ENCODE measurements at places on chromosomes 4 and X.
A peak's percentile ranks its signal among the peaks of the same experiment; 100 is the strongest.

GRCh38 chr4:6561173-6561516, 13.8 kb upstream of the MAN2B2 start:
- no peak for DNase-seq

DNA sequence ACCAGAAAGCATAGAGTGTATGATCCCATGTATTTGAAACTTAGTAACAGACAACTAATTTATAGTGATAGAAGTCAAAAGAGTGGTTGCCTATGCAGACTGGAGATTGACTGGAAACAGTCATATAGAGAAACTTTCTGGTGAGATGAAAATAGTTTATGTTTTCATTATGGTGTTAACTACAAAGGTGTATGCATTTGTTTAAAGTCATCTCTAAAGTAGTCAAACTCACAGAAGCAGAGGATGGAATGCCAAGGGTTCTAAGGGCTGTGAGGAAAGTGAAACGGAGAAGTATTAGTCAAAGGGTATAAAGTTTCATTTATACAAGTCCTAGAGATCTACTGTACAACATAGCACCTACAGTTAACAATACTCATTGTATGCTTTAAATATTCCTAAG, 45.8 kb downstream of the ENOX2 start:
- DNase-seq, result no peak

DNA sequence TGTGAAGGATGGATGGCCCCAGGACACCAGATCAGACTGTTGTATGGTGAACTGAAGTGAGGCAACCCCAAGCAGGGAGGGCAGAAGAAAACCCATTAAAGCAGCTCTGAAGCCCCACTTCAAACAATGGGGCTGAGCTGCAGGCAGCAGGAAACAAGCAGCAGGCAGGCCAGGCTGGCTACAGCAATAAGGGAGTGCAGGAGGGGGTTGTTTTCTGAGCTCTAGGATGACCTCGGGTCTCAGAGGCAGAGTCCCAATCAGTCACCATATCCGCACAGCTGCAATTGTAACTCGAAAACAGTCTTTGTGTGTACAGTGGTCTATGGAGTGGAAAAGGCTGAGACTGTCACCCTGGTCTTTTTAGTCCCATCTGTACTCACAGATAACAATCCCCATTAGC, 90.4 kb downstream of the COL4A6 start:
- no peak for DNase-seq

GRCh38 chr4:26191353-26191752, 129.5 kb upstream of the RBPJ start:
- DNase-seq, result peak; percentile 31

DNA sequence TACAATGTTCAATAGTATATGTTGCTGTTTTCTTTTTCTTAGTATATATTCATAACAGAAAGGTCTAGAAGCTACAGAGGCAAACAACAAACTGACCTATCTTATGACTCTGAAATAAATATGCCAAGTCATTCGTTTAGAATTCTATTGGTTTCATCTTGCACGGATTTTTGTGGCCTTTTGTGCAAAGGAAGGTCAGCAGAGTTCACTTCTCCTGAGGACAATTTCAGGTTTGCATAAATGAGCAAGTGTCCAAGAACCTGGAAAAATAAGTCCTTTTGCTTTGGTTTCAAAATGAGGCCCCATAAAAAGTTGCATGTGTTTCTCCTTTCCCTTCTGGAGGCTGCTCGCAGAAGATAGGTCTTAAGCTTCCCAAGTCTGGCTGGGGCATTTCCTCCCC, 156.9 kb downstream of the APBB2 start:
- DNase-seq, result no peak

DNA sequence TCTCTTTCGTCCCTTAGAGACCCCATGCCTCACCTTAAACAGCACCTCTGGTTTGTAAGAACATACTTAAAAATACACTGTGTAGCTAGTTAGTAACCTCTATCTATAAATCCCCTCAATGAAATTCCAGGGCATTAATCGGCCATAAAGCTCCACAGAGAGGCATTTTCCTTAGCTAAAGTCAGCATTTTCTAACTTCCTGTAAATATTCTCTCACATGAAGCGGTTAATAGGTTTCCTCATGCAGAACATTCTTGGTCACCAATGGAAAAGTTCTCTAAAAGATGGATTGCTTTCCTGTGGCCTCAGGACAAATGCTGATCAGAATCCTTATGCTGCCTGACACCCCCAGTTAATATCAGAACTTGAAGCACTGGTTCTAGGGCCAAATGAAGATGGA, 248.6 kb upstream of the BOD1L1 start:
- no peak for DNase-seq

DNA sequence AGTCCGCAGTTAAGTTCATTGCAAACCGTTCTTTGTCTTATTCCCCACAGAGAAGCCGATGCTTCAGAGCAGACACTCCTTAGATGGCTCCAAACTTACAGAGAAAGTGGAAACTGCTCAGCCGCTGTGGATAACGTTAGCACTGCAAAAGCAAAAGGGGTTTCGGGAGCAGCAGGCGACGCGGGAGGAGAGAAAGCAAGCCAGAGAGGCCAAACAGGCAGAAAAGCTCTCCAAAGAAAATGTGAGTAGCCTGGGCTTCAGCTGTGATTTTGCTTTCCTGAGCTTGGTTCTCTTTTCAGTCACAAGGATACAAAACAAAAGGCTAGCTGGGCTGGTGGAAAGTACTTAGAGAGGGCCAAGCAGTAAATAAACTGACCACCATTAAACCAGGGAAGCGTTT, 64.0 kb downstream of the AASDH start:
- DNase-seq, result no peak

DNA sequence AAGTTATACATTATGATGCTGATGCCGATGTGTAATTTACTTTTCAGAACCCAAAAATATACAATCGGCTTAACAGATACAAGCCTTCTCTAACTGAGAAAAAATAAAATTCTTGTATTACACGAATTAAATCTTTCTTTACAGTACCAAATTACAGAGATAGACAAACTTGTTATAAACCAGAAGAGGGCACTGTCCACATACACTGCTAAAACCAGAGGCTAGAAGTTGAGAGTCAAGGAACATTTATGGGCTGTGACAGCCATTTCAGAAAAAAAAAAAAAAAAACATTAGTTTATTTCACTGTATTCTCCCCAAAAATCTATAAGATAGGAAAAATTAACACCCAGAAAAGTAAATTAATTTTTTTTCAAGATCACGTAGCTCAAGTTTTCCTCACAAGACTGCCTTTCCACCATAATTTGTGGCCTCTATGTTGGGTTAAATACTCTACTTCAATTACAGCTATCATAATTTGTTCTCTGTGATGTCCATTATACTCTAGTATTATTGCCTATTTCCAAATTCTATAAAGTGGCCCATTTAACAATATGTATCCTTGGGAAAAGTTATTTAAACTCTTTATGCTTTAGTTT, 12.0 kb downstream of the EREG start:
- peak; percentile 69 for DNase-seq

DNA sequence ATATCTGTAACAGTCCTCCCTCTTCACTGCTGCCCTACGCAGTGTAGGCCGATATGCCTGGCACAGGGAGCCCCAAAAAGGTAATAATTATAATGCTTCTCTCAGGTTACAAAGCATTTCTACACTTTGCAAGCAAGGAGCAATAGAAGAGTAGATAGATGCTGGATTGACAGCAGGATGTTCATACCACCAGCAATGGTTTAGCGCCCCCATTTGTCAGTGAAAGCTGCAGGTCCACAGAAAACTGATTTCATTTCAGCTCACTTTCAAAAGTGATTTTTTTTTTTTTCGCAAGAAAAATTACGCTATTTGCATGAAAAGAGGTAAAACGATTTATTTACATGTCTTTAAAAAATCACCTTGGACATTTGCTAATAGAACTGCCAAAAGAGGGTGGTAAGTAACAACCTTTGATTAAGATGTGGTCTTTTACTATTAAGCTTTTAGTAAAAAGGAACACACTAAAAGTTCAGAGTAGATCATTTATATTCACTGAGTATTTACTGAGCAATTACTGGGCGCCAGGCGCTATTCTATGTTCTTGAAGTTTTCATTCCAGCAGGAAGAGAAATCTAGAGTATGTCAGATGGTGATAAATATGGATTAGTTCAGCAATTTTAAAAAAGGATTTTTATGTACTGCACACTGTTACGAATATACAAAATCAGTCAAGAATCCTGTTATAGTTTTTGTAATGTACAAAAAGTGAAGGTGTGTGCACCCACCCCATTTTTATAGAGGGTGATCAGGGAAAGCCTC, 34.4 kb downstream of the HPF1 start:
- DNase-seq, result peak; percentile 30

- no peak for DNase-seq
These were observed 193.2 kb upstream of the LEF1 start for GRCh38 chr4:108361886-108362285.

DNA sequence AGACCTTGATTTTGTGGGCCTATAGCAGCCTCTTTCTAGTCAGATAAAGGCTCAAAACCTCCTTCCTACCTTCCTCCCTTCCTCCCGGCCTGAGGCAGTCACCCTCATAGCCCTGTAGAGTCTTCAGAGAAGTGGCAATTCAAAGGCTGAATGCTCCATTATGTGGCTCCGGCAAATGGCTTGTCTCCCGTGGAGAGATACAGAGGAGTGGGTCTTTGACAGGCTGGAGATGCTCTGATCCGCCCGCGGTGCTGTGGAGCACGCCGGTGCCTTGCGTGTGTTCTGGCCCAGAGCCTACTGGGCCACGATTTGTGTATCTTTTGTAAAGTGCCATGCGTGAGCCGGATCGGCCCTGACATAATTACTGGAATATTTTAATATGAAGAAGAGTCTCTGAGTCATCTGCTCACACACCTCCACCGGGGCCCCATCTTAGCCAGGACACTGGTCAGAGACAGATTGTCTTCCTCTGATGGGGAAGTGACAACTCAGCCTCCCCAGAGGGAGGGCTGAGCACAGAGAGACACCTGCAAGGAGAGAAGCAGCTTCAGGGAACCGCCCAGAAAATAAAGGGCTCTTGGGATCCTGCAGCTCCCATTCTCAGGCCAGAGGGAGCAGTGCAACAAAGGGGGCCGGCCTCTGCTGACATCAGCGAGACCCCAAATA, 88.7 kb downstream of the DCTD start:
- DNase-seq, result no peak

DNA sequence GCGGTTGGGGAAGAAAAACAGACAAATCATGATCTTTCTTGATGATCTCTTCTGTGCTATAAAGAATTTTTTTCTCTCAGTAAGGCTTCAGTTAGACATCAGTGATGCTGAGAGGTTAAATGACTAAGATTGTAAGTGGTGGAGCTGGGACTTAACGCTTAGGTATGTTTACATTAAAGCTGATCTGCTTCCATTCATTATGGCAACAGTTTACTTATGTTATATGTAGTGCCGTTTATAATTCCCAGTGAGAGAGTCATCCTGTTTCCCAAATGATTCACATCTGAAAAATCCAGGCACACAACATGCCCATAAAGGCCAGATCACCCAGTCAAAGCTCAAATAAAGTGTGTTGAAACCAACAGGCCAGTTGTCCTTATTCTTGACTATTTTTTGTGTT, 50.1 kb downstream of the CENPVL3 start:
- DNase-seq, result no peak
